ENCODE measurements at places on chromosomes 3 and 15.

GRCh38 chr15:99129644-99130043, 24.8 kb downstream of the SYNM start:
- DNase-seq: no peak

DNA sequence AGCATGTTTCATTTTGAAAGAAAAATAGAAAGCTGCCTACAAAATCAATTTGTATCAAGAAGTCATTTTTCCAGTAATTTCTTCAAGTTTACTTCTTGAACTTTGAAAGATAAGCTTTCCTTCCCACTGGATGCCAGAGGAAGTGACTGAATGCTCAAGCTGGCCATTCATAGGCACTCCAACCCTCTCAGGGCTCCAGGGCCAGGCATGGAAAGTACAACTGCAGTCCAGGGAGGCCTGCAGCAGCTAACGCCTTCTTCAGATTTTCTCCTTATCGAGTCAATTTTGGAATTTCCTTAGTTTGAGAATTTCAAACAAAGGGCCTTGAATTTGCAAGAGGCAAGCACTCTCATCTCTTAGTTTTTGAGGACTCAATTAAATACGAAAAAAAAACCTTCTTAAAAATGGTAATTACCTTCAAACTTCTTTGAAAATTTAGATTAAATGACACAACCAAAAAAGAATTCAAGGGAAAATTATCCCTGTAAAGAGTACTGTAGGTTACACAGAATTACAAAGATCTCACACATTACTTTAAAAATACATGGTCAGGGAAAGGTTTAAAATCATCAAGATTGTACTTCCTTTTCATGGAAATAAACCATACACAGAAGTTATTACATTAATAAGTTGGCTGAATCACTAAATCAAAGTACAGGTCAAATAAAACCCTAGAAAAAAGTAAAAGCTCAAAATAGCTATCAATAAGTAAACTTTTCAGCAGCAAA, 2.5 kb downstream of the UBP1 start:
- DNase-seq: no peak

- no peak for DNase-seq
These were observed 11.8 kb downstream of the CAPN7 start for GRCh38 chr3:15217841-15218267.

GRCh38 chr3:53250881-53251605, 4.8 kb downstream of the TKT start:
- DNase-seq: no peak

DNA sequence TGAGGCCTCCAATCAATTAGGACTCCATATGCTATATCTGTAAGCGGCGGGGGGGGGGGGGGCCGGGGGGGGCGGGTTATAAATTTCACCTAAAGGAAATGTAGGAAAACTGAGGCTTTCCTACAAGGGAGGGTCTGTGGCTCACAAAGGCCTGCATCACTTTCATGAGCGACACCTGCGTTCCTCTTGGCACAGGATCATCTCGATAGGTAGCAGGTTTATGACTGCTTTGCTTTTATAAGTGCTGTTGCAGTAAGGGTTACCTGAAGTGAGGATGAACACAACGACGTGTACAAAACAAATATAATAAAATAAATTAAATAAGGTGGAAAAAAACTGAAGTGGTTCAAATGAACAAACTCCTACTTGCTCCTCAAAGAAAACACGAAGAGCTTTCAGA, 194.3 kb downstream of the FOXP1 start:
- DNase-seq: no peak

GRCh38 chr3:87733671-87734367, 325.0 kb downstream of the CGGBP1 start:
- no peak for DNase-seq

DNA sequence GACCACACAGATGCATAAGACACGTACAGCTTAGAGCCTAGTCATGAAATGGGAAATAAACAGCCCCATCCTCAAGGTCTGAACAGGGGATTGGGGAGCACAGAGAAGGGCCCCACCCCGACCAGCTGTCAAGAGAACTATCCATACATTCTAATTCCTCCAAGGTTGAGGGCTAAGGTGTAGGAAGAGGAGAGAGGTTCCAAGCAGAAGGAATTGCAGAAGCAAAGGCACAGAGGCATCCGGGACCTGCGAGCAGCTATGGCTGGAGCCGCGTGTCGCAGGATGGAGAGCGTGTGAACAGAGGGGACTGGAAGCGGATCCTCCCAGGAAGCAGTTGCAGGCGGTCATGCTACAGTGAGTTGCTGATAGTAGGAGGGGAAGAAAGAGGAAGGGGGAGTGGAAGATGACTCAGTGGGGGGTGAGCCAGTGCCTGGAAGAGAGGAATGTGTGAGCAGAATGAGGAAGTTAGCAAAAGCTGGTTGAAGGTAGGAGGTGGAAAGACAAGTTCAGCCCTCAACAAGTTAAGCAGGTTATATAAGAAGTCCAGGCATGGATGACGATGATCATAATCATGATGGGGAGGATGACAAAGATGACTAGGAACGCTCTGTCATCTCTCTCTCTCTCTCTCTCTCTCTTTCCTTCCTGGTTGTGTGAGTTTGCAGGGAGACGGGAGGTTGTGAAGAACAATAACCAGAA, 89.7 kb downstream of the LIPC start:
- no peak for DNase-seq

- no peak for DNase-seq
These were observed 102.9 kb upstream of the NR2E3 start for GRCh38 chr15:71707230-71708050.

- no peak for DNase-seq
These were observed 171.4 kb downstream of the NSUN3 start for GRCh38 chr3:94234177-94234788.

DNA sequence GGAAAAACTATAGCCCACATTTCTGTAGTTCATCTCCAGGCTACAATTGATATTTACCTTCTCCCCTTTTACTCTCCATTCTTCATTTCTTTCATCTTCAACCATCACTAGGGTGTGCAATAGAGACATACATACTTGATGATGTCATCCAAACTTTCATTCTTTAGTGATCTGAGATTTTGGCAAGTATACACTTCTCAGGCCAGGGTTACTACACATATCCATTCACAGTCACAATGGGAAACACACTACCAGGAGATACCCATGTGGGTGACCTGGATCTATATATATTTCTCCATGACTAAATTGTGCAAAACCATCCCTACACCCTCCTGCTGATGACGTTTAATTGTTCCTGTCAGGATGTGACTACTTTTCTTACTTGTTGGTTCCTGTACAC, 769.5 kb upstream of the DPPA4 start:
- DNase-seq: no peak

DNA sequence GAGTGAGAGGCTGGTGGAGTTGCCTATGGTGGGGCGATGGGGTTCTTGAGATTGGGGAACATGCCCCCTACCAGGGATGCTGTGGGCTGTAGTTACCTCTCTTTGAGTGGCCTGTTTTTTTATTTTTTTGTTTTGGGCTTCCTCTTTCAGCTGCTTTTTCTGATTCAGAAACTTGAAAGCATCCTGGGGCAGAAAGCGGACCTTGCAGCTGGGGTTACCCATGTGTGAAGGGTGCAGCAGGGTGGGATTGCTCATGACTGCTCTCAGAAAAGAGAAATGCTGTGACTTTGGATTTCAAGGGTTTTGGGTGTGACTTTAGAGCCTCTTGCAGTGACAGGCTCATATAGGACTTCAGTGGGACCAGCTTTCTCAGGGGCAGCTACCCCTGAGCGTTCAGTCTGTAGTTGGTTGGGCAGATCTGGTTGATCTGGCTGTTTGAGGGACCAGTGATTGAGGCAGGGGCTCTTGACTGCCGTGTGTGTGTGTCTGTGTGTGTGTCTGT, 1.8 kb downstream of the LIMD1 start:
- DNase-seq: no peak

- DNase-seq: no peak
These were observed 278.5 kb upstream of the UMPS start for GRCh38 chr3:124451630-124452317.

DNA sequence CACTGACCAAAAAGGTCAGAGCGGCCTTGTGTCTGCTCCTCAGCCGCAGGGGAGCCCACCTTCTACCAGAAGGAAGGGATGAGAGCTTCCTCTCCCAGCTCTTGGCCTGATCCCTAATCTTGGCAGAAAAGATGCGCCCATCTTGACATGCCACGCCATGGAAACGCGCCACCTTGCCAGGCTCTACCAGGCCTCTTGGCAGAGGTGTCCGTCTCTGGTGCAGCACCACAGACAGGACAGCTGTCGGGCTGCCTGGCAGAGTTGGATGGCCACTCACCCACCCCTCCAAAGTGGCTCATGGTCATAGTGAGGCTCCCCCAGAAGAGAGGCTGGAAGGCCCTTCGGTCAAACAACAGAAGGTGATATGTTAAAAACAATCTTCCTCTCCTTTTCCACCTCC, 105.2 kb downstream of the LIPC start:
- no peak for DNase-seq

GRCh38 chr15:82186719-82187406, 75.7 kb downstream of the EFL1 start:
- DNase-seq: no peak

- no peak for DNase-seq
These were observed 15.8 kb upstream of the SOX2 start for GRCh38 chr3:181695661-181696491.
